ENCODE measurements at places on chromosomes 1 and 21. TPM values are rescaled to one million over a fixed set of nuclear protein-coding genes. Genes with fewer than 3 reads are reported as not detected.

The PARK7 gene
- total RNA-seq: 237 TPM

- DNase-seq: no peak
These were observed 2.0 kb downstream of the RNF186 start for GRCh38 chr1:19812875-19813642.

DNA sequence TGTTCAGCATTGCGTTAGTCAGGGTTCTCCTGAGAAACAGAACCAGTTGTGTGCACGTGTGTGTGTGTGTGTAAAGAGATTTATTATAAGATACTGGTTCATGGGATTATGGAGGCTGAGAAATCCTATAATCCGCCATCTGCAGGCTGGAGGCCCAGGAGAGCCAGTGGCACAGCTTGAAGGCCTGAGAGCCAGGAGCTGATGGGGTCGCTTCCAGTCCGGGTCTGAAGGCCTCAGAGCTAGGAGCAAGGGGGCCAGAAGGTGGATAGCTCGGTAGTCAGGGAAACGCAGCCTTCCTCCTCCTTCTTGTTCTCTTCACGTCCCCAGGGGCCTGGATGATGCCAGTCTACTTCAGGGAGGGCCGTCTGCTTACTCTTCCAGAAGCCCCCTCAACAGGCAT is 37.7 kb downstream of the FAAP20 start:
- no peak for DNase-seq

The OR2T33 gene
- 0.79 TPM for total RNA-seq

- peak; percentile 28 for DNase-seq
These were observed 35.7 kb downstream of the ZBTB8B start for GRCh38 chr1:32500387-32501209.

The PLA2G5 gene
- total RNA-seq: not detected

DNA sequence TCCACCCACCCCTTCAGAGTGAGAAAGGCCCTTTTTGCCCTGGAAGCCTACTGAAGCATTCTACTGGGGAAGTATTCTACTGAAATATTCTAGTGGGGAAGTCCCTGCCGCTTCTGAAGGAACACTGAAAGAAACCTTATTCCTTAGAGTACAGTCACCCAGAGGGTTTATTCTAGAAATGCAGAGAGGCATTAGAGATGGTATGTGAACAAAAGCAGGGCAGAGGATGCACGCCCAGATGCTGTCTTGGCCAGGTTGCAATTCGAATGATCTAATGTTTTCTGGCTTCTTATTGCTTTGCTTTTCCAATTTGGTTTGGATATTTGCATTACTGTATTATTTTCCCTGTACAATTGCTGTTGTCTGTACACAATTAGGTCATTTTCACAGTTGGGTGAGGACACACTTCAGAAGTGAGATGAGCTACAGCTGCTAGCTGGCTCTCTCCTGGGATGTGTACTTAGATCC is 37.1 kb downstream of the CCN1 start:
- no peak for DNase-seq

The S100B gene
- total RNA-seq: not detected

DNA sequence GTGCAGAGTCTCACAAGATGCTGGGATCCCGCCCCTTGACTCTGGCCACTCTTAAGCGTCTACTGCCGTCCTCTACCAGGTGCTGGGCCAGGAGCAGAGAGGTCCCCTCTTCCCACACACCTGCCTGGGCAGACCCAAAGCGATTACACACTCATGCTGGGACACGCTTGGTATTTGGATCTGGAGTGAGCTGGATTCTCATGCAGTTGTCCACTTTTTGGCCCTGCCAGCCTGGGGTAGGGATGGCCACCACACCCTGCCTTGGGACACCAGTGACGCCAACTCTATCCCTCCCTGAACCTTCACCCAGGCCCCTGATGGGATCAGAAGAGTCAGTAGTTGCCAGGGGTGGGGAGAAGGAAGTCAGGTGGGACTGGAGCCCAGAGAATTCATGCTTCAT is 28.6 kb downstream of the ITPKB start:
- DNase-seq: no peak

GRCh38 chr1:63913533-63913932 is 139.7 kb downstream of the ROR1 start:
- DNase-seq: no peak

The CRABP2 gene
- 0.95 TPM for total RNA-seq

The NAV1 gene
- 13.1 TPM for total RNA-seq

DNA sequence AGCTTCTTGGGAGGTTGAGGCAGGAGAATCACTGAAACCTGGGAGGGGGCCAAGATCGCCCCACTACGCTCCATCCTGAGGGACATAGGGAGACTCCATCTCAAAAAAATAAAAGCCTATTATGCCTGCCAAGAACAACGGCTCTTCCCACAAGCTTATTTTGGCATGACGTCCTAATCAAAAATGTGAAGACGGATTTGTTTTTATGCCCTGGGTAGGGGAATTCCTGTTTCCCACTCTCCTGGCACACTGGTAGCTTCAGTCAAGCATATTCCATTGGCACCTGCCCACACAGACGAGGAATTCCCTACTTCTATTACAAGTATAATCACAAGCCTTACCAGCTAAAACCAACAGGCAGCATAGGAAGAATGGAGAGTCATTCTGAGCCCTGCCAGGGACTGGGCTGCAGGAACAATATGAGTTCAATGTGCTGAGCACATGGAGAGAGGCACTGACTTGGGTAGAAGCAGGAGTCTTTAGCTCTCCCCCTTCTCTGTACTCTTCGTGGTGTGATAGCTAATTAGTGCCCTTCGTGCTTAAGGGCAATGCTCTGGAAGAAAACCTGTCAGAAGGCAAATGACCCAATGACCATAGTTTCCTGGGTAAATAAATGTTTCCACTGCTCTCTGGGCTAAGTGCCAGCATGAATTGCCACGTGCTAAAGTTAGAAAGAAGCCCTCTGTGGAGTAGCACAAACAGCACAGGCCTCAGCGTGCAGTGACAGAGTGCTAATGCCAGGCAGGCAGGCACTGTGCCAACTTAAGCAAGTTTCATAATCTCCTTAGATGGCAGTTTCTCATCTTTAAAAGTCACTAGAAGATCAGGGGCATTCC is 16.8 kb downstream of the TNFSF4 start:
- DNase-seq: peak; percentile 92

- DNase-seq: no peak
These were observed 15.1 kb downstream of the MAB21L3 start for GRCh38 chr1:116126281-116126680.

- no peak for DNase-seq
These were observed 97.4 kb upstream of the ST6GALNAC5 start for GRCh38 chr1:76769911-76770310.

DNA sequence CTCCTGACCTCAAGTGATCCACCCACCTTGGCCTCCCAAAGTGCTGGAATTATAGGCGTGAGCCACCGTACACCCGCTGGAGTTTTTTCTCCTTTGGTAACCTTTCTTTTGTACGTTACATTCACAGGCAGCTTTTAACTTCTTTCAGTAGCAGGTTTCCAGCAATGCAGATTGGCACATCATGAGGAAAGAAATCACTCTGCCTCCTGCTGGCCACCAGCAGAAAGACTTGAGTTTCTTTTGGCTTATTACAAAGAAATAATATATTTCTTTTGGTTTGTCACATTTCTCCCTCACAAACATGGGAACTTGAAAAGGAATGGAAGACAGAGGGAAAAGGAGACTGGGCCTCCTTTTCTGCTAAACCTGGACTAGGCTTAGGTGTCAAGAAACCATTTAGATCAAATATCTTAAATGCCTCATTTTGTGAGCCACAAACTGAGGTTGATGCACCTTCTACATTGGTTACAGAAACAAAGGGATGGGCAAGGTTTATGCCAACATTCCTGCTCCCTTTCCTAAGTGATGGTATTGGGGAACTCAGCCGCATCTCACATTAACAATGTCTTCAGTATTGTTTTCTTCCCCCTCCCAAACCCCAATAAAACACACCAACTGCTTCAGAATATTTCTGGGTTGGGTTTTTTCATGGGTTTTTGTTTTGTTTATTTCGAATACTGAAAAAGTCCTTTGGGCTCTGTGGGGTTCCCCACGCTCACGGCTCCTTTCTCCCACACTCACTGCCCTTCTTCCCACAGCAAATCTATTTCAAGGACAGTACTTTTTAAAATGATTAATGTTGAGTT is 7.7 kb downstream of the ENSA start:
- peak; percentile 44 for DNase-seq

DNA sequence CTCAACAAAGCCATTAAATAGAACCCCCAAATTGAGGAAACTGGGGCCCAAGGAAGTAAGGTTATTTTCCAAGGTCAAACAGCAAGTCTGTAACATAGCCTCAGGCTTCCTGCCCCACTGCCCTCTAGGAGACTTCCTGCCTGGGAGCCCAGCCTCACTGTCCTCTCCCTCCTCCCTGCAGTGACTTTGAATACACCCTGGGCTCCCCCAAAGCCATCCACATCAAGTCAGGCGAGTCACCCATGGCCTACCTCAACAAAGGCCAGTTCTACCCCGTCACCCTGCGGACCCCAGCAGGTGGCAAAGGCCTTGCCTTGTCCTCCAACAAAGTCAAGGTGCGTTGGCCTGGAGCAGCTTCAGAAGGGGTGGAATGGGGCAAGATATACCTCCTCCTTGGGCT is 18.3 kb downstream of the GRHL3 start:
- no peak for DNase-seq

DNA sequence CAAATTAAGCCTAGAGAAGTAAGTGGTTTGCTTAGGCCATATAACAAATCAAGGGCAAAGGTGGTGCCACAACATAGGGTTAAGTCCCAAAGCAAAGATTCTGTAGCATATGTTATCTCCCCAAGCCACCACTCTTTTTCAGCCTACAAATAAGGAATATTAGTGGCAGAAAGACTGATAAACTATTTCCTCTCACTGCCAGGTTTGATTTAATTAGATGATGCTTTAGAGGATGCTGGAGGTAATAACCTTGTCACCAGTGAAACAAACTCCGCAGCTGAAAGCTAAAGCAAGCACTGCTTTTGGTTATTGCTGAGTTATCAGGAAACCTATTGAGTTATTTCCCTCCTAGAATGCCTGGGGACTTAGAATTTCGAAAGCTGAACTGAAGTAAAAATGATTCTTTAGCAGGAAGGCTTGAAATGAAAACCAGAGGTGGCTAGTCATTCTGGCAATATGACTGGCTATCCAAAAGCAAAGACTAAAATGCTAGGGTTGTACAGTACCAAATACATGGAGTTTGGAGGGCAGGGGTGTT is 145.2 kb downstream of the SYT2 start:
- no peak for DNase-seq

GRCh38 chr1:246564839-246565750 is 966 bp downstream of the TFB2M start:
- DNase-seq: no peak

The PPIAL4G gene
- total RNA-seq: not detected

GRCh38 chr1:46401154-46401913 is 7.2 kb downstream of the FAAH start:
- no peak for DNase-seq

The RGS2 gene
- total RNA-seq: 42.7 TPM

- no peak for DNase-seq
These were observed 211.0 kb downstream of the AMY1C start for GRCh38 chr1:103960710-103961109.

GRCh38 chr1:27992276-27992675 is 32.5 kb downstream of the XKR8 start:
- no peak for DNase-seq

- no peak for DNase-seq
These were observed 11.9 kb downstream of the FASLG start for GRCh38 chr1:172670791-172671190.

DNA sequence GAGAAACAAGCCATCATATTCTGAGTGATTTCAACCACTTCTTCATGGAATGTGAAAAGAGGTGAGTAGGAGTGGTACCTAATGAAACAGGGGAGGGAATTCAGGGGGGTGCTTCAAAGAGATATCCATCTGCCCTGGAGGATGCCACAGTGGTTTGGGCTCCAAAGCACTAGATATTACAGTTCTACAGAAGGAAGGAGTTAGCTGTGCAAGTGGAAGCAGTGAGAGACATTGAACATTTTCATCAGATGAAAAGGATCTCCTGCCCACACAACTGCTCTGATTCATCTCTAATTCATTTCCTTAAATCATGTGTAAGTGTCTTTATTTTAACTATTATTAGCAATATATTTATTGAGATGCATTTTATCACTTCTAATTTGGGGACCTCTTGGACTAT is 2.8 kb upstream of the RGS5 start:
- DNase-seq: no peak

- DNase-seq: peak; percentile 91
These were observed 12.0 kb upstream of the SYT14 start for GRCh38 chr1:209926045-209926444.

The LIN28A gene
- not detected for total RNA-seq

DNA sequence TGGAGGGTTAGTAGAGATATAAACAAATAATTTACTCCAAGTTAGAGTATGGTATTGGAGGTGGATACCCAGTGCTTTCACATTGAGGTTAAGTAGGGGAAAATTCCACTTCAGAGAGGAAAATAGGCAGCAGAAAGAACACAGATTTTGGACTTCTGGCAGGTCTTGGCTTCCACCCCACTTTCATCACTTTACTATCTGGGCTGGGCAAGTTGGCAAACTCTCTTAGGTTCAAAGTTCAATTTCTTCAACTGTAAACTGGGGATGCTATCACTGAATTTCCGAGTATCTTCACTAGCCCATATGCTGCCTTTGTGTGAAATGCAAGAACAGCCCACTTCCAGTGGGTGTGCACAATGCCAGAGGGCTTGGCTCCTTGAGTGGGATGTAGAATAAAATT is 214.9 kb downstream of the GABPA start:
- DNase-seq: no peak

The CHI3L2 gene
- total RNA-seq: not detected

- DNase-seq: peak; percentile 30
These were observed at the start of gene ZSWIM5 for GRCh38 chr1:45205910-45206721. ZSWIM5 (minus strand) TSS chr1:45206605; CDS start chr1:45206350, 255 bp downstream.

The SHE gene
- total RNA-seq: not detected

The IFI44 gene
- total RNA-seq: 75.9 TPM

DNA sequence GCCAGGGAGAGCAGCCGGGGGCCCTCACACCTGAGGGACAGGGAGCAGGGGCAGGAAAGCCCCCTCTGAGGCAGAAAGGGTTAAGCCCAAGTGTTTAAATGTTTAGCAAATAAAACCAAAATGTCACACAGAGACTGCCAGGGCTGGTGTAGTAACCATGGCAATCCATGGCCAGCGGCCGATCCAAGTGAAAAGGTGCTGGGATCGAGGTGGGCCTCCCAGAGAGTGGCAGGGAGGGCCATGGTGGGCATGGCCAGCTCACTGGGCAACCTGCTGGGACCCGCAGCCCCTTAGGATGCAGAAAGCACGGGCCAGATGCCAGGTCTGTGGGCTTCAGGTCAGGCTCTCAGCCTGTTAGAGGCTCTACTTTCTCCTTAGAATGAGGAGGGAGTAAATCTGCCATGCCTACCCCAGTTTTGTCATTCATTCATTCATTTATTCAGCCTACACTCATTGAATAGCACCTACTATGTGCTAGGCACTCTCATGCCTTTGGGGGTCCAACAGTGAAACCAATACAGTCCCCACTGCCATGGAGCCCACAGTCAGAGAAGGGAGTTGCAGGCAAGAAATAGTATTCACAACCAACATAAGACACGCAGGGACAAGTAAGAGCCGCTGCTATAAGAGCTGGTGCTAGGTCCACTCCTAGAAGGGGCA is 56.1 kb downstream of the KCNN3 start:
- DNase-seq: no peak

GRCh38 chr1:62268315-62268714 is 50.9 kb downstream of the KANK4 start:
- DNase-seq: no peak

GRCh38 chr1:230303069-230303468 is 123.1 kb downstream of the PGBD5 start:
- DNase-seq: no peak

GRCh38 chr1:84665703-84666317 is 24.5 kb downstream of the SSX2IP start:
- DNase-seq: no peak

GRCh38 chr1:42138586-42138985 is 14.6 kb upstream of the GUCA2B start:
- peak; percentile 1 for DNase-seq

GRCh38 chr1:86068841-86069756 is 87.5 kb downstream of the COL24A1 start:
- peak; percentile 12 for DNase-seq

The DRAXIN gene
- total RNA-seq: not detected
